ENCODE measurements at places on chromosomes 6 and 20.

GRCh38 chr6:157401734-157402338 lies 20.8 kb downstream of the ZDHHC14 start:
- DNase-seq, result no peak

- no peak for DNase-seq
Measured at GRCh38 chr6:22208026-22208425, 88.8 kb downstream of the PRL start.

DNA sequence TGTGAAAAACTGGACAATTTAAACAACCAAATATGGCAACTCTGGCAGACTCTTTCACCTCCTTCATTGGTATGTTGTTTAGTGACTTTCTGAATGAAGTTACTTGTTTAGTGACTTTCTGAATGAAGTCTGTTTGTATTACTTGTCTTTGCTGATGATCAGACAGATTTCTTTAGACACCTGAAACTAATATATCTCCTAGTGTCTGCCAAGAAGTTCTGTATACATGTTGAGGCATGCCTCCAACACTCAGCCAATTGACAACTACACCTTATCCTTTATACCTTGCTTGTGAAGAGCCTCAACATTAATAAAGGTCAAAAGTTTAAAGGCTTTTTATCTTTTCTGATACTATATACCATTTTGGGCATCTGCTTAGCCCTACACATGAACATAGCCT lies 725.4 kb upstream of the EPHA7 start:
- no peak for DNase-seq

DNA sequence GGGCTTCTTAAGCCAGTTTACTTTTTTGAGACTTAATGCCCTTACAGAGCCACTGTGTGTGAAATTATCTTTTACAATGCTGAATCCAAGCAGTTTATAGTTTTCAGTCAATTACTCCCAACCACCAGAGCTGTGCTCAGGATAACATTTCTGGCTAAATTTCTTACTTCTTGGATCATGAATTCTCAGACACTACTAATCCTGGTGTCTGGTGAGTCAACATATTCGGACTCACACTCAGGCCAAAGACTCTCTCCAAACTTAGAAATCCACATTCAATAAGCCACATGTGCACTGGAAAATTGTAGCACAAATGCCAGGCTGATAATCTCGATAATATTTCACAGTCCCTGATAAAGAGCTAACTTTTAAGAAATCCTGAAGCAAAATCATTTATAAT lies 49.0 kb downstream of the PTPRT start:
- no peak for DNase-seq

DNA sequence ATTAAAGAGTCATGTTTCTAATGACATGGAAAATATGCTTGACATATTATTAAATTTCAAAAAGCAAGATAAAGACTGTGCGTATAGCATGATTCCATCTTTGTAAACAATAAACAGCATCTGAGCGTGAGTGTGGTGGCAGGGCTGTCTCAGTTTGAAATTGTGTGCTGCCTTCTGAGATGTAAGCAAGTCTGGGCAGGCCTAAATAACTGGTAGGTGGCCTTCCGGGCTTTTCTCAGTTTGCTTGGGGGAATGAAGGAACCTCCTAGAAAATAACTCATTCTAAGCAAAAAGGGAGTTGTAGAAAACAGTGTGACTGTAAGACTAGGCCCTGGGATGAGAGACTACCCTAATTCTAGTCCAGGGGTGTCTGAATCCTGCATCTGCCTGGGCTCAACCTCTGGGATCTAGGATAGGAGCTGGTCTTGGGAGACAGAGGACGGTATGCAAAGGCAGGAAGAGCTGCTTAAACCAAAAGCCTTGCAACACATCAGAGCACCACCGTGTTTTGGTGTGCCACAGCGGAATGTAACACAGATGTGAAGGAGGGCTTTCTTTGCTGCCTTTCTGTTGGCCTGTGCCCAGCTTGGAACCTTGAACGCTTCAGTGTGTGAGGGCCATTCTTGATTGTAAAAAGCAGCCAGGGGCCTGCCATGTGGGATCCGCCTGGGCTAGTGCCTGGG lies 63.5 kb upstream of the L3MBTL3 start:
- DNase-seq, result no peak

DNA sequence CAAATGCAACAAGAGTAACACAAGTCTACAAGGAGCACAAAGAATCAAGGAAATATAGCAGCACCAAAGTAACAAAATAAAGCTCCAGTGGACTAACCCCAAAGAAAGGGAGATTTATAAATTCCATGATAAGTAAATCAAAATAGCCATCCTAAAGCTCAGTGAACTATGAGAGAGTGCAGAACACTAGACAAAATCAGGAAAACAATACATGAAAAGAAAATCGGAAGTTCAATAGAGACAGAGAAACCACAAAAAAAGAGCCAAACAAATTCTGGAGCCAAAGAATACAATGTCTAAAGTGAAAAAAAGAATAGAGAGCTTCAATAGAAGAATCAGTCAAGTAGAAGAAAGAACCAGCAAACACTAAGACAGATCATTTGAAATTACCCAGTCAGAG lies 247.3 kb upstream of the TENT5A start:
- no peak for DNase-seq

GRCh38 chr6:37783856-37784584 lies 35.5 kb upstream of the ZFAND3 start:
- DNase-seq, result peak; percentile 2

GRCh38 chr6:161748535-161749416 lies 474.9 kb upstream of the AGPAT4 start:
- no peak for DNase-seq

GRCh38 chr6:16136621-16137450 lies 8.0 kb downstream of the MYLIP start:
- peak; percentile 60 for DNase-seq

GRCh38 chr20:16191496-16191895 lies 381.8 kb downstream of the KIF16B start:
- no peak for DNase-seq

- DNase-seq, result peak; percentile 56
Measured at GRCh38 chr6:163554663-163555062, 140.1 kb downstream of the QKI start.

GRCh38 chr6:109672175-109672574 lies 18.8 kb downstream of the AK9 start:
- no peak for DNase-seq

- no peak for DNase-seq
Measured at GRCh38 chr20:53550280-53551187, 43.1 kb downstream of the ZNF217 start.

DNA sequence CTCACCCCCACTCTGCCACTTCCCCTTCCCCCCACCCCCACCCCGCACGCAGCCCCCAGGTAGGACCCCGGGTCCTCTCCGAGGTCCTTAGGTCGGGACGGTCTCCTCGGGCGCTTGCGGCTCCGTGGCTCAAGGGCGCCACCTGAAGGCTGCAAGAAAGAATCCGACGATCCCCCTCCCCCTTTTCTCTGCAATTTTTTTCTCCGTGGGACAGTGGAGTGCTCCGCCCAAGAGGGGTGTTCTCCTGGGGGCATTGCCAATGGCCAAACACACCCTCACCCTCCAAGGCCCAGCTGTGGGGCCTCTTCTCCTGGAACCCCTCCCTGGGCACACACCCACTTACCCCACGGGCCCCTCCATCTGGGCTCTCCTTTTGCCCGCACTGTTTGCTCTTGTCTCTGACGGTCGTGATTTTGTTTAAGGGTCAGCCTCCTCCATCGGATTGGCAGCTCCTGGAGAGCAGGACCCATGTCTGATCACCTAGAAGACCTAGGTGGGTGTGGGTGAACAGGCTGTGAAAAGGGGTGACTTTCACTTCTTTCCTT lies 1.1 kb upstream of the TMEM74B start:
- no peak for DNase-seq

DNA sequence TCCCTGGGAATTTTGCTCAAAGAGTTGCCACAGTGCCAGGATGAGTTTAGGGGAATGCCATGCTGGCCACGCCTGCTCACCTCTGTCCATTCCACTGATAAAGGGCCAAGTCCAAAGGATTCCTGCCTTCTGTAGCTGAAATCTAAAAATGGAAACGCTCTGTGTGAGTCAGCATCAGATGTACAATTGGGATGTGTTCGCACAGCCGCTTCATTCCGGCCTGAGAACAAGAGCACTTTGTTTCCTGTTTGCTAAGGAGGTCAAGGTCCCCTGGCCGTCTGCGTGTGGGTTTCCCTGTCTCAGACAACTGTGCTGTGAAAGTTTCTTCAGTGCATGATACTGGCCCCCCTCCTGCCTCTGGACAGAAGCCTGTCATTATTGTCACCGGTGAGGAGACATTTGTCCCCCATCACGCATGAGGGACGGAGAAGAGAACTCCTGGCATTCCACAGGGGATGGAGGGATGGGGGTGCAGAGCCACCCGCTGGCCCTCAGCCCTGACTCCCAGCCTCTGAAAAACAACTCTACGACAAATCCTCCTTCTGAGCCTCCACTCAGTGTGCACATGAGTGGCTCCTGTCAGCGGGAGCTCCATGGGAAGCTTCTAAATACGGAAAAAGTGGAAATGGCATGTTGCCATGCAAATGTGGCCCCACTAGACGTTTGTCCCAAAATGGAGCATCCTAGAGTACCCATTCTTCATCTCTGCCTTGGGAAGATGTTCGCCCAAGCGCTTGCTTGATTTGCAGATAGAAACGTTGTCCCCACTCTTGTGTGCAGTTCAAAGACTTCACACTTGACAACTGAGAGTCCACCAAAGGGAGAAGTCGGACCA lies 143.5 kb upstream of the AFDN start:
- DNase-seq, result no peak

GRCh38 chr20:63941282-63942081 lies 14.7 kb downstream of the UCKL1 start:
- peak; percentile 88 for DNase-seq

- DNase-seq, result no peak
Measured at GRCh38 chr6:109447878-109448555, 7.5 kb downstream of the SMPD2 start.

DNA sequence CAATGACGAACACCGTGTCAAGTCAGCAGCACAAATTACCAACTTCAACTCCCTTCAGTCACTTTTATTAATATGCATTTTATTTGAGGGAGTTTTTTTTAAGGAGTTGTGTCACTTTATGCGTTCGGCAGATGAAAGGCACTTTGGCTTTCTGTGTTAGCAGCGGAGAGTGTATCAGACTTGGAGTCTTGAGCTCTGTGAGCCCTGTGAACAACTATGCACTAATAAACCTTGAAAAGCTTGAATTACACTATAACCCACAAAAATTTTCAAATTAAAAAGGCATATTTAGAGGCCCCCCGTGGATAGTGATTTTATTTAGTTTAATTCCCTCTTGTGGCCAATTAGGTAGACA lies 335.3 kb upstream of the NT5E start:
- no peak for DNase-seq

GRCh38 chr20:55667955-55668354 lies 337.4 kb downstream of the CBLN4 start:
- no peak for DNase-seq

DNA sequence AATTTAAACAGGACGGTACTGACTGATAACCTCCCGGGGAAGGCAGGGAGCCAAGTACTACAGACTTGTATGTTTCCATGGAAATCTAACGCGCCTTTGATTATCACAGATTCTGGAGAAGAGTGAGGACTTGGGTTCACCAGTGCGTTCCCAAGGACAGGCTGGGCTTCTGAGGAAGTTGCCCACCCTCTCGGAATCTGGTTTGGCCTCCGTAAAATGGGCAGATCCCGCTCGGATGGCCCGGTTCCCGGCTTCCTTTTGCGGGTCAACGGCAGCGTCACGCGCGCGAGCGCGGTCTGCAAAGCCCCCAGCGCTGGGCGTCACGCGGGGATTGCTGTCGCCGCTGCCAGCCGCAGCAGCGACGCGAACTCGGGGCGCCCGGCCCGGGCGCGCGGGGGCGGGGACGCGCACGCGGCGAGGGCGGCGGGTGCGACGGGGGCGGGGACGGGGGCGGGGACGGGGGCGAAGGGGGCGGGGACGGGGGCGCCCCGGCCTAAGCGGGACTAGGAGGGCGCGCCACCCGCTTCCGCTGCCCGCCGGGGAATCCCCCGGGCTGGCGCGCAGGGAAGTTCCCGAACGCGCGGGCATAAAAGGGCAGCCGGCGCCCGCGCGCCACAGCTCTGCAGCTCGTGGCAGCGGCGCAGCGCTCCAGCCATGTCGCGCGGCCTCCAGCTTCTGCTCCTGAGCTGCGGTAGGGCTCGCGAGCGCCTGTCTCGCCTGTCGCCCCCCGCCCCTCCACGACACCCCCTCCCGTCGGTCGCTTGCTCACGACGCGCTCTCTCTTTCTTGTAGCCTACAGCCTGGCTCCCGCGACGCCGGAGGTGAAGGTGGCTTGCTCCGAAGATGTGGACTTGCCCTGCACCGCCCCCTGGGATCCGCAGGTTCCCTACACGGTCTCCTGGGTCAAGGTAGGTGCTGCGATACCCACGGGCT lies at the start of gene CD83:
CD83 (plus strand) TSS at position 615 of the 933 bp plus-strand sequence; CDS start at position 655, 40 bp downstream.
- DNase-seq, result peak; percentile 91

DNA sequence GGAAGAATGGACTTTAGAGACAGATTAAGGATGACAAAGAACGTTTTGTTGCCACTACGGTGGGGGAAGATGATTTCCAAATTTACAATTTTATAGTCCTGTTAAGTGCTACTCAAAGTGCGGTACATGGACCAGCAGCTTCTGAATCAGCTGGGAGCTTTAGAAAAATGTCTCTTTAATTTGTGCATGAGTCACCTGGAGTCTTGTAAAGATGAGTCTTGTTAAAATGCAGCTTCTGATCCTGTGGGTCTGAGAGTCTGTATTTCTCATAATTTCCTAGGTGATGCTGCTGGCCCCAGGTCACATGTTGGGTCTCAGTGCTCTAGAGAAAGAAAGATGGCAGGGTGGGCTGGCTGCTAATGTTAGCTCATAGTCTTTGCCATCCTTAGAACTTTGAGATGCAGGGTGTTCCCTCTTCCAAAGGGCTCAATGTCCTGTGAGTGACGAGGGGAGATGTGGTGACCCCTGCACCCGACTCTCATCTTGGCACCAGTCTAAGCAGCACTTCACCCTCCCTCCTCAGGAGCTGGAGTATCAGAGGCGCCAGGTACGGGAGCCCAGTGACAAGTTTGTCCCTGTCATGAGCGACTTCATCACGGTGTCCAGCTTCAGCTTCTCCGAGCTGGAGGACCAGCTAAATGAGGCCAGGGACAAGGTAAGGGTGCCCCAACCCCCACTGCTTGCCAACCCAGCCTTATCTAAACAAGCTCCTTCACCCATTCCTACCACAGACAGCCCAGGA lies 34.5 kb downstream of the MOCS1 start:
- DNase-seq, result no peak

- no peak for DNase-seq
Measured at GRCh38 chr20:64052987-64053840, 3.8 kb upstream of the SOX18 start.

DNA sequence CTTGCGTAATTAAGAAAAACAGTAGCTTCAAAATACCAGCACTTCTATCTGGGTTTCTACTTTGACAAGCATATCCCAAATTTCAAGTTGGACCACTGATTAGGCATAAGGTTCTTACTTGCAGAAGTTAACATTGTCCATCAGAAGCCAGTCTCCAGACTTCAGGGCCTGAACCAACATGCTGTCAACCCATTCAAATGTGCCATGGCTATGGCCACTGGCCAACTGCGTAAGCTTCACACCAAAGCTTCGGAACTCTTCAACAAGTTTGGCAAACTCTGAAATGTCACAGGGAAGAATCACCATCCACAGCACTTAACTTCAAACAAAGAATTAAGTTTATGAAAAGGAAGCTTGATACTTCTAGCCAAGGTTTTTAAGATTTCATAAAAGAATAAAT lies 78.0 kb upstream of the LYRM2 start:
- no peak for DNase-seq

GRCh38 chr6:144778773-144779492 lies 493.8 kb downstream of the UTRN start:
- no peak for DNase-seq

- DNase-seq, result no peak
Measured at GRCh38 chr6:100347901-100348550, 116.7 kb downstream of the SIM1 start.

Data from CD4-positive, alpha-beta T cell treated with Interleukin-4 for 1 hour (primary cell).